Activated gamma-delta T cell (primary cell): ENCODE measurements at places on chromosomes 6 and 20.
A peak's percentile ranks its signal among the peaks of the same experiment; 100 is the strongest.

DNA sequence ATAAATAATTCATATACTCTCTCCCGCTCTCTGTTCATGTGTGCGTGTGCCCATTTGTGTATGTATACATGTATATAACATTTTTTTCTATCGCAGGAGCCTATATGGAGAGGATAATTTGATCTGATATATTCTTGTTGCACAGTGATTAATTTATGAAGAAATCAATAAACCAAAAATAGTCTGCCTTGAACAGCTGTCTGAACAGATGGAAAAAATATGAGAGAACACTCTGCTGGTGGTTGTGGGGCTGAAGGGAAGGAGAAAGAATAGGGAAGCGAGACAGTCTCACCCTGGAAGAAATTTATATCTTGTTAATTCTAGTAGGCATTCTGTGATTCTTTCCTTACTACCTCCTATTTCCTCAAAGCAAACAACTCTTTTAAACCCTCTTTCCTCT lies 96.6 kb upstream of the B3GAT2 start:
- DNase-seq = no peak

DNA sequence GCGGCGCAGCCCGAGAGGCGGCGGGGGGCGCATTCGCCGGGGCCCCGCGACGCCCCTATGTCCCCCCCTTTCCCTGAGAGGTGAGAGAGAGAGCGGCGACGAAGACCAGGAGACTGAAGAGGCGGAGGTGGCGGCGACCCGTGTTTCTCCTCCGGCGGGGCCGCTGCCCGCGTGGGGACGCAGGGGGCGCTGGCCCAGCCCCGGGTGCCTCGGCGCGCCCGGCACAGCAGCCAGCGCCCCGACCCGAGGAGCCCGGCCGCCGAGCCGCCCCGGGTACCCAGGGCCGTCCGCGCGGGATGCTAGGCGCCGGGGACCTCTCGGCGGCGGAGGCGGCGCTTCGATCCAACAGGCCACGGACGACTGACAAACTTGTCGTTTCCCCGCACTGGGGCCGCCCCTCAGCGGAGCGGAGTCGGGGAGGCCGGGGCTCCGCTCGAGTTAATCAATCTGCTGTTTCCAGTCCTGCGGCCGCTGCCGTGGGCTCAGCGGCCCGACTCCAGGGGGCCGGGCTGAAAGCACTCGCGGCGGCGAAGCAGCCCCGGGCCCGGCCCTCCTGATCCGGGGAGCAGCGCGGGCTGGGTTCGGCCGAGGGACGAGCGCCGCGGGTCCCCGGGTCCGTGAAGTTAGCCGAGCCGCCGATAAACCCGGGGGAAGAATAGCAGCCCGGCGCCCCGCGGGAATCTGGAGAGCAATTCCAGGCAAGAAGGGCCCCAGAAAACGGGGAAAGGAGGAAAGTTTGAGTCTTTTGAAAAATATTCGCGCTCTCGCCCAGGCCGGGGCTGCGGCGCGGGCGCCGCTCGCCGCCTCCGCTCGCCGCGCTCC lies 631 bp downstream of the MDGA1 start:
- peak; percentile 23 for DNase-seq

DNA sequence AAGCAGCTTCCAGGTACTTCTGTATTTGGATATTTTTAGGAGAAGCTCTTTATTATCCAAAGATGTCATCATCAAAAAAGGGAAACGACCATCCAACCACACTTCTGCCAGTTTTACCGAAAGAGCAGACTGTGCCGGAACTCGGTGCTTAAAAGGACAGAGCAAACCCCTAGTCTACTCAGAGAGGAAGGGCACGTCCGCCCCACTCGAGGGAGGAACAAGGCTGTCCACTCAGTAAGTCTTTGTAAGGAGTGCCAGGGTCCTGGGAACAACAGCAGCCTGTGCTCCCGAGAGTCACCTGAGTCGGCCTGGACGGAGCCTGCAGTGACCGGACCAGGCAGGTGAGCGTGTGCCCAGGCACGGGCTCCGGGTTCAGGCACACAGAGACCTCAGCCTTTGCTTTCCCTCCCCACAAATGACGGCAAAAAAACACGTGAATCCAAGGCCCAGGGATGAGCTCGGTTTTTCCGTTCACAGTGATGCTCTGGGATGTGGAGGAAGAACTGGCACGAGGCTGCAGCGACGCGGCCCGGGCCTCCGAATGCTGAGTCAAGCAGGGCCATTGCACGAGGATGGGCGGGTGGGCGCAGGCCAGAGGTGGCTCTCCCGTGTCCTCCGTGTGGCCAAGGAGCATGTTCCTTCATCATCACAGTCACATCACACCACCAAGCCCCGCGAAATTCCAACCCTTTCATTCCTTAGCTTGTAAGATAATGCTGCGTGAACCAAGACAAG lies 17.4 kb upstream of the SLCO4A1 start:
- DNase-seq = no peak

DNA sequence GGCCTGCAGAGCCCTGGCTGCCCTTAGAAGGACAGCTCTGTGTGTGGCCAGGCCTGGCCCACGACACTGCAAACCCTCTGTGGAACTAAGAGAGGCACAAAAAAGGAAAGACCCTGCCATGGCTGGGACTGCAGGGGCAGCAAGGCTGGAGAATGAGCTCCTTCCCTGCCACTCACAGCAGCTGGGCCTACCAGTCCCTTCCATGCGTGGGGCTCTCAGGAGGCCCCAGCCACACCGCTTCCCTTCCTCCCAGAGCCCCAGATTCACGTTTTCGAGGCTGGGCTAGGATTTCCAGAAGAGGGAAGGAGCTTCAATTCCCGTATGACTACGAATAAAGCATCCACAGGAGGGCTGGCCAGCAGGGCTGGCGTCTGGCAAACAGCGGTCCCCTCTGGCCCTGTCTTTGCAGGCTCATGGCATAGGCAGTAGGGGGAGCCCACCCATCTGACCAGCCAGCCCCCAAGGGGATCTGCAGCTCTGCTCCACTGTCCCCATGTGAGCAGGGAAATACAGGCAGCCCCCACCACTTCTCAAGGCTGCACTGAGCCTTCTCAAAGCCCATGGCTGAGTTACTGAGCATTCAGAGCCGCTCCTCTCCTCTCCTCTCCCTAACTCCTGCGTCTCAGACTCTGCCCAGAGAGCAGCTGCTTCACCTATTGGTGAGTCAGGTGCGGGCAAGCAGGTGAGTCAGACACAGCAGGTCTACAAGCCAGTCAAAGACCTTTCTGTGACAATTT lies 53.1 kb downstream of the NINL start:
- DNase-seq = no peak

- DNase-seq = no peak
Observed at GRCh38 chr6:137423451-137424168, 70.6 kb downstream of the OLIG3 start.

DNA sequence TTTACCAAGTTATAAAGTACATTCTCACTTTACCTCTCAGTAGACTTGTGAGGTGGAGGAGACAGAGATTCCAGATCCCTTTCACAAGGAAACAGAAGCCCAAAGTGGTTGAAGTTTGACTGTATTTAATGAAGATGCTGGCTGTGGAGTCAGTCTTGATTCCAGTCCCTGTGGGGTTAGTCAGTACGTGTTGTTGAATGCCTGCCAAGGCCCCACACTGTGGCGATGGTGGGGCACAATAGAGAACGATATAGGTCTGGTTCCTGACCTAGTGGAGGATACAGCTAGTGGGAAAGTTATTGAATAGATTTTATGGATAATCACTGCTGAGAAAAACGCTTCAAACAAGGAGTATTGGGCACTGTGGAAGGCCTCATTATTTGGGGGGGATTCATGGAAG lies 71.4 kb downstream of the LRRC1 start:
- DNase-seq = no peak

GRCh38 chr20:12090920-12091319 lies 173.2 kb downstream of the BTBD3 start:
- no peak for DNase-seq

- no peak for DNase-seq
Observed at GRCh38 chr20:20362774-20363433, 5.0 kb upstream of the INSM1 start.

- DNase-seq = no peak
Observed at GRCh38 chr6:158919865-158920264, 80.1 kb downstream of the RSPH3 start.

GRCh38 chr6:100472674-100473073 lies 8.0 kb upstream of the SIM1 start:
- DNase-seq = no peak

DNA sequence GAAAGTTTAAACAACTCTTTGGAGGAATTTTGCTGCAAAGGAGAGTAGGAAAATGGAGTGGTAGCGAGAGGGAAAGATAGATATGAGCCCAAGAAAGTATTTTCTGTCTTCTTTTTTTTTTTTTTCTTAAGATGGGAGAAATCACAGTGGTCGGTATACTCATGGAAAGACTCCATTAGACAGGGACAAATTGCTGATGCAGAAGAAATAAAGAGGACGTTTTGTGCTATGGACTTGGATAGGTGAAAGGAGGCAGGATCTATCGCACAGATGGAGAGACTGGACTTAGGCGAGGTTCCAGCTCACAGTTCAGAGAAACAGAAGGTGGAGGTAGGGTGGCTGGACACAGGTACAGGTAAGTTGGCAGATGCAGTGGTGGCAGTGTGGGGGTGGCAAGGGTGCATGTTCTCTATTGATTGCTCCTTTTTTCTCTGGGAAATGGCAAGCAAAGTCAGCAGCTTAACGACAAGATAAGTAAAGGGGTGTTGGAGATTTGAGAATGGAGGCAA lies 44.2 kb upstream of the ARMC2 start:
- DNase-seq = no peak

DNA sequence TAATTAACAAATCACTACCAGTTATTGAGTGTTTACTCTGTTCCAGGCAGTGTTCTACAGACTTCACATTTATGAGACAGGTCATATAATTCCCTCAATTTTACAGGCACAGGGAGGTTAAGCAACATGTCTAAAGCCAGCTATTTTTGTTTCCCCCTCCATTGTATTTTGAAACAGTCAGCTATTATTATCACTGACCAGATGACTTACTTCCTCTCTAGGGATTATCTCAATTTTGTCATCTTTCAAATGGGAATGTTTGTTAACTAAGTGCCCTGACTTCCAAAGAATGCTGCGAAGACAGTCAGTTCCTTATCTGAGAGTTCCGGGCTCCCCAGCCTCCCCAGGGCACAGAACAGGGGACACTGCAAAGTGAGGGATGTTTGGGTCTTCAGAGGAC lies 5.6 kb upstream of the CNPY3 start:
- no peak for DNase-seq

- no peak for DNase-seq
Observed at GRCh38 chr6:14545496-14545895, 427.9 kb downstream of the CD83 start.

- DNase-seq = no peak
Observed at GRCh38 chr6:96631248-96631647, 68.3 kb downstream of the FHL5 start.

DNA sequence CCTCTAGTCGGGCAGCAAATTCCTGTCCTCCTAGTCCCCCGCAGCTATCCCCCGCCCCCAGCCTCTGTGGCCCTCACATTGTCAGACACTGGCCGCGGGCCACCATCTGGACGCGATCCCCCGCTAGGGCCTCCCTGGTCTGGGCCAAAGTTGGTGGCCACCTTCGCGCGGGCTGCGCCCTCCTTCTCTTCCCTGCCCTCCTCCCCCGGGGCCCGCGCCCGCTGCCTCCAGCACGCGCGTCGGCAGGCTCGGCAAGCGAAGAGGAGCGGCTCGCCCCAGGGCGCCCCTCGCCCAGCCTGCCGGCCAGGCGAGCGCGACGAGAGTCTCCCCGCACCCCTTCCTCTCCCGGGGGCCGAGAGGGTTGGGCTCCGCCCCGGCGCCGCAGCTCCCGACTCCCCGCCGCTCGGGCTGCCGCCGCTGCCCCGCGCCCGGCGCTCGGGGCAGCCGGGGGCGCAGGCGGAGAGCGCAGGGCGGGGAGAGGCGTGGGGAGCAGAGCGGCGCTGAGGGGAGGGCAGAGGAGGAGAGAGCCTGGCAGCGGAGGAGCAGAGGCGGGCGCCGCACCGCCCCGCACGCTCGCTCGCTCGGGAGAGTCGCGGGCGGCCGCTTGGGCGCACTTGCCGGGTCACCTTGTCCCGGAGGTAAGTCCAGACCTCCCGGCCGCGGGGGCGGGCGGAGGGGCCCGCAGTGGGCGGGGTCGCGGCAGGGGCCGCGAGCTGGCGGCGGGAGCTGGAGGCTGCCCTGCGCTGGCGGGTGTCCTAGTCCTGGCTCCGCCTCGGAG lies at the start of gene SYNDIG1:
SYNDIG1 (plus strand) TSS at position 514 of the 778 bp plus-strand sequence. CDS start 73,469 bp downstream, outside the sequence.
- no peak for DNase-seq

DNA sequence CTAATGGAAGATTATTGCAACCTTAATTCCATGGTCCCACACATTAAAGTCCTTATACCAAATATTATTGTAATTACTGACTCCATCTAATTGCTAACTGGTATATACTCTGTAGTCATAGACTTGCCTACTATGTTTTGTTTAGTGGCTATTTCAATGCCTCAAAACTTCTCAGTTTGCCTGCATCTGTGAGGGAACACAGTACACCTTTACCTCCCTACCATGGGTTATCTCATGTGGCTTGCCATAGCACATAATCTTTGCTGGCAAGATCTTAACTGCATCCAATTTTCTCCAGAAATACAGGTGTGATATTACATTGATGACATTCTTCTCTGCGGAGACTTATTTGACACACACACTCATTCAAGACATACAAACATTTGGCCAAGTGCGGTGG lies 107.1 kb upstream of the ZNF184 start:
- no peak for DNase-seq

DNA sequence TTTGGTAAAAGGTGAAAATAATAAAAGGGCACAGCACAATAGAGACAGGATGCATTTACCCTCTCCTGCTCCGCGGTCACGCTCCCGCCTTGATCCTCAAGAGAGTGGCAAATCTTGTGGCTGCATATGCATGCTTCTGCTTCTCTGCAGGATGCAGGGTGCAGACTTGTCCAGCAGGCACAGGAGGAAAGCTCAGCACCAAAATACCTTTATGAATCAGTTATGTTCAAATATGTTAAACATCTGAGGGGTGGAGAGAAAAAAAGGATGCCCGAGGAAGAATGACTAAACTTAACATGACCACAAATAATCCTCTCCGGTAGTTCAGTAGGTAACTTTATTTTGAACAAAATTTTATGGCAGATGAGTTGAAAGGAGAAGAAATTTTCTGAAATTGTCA lies 366.1 kb upstream of the SOX4 start:
- no peak for DNase-seq

- DNase-seq = no peak
Observed at GRCh38 chr20:60804918-60805630, 447.0 kb upstream of the CDH4 start.

- no peak for DNase-seq
Observed at GRCh38 chr6:146856296-146856695, 257.5 kb downstream of the ADGB start.

- no peak for DNase-seq
Observed at GRCh38 chr20:3312940-3313682, 74.1 kb upstream of the SLC4A11 start.

DNA sequence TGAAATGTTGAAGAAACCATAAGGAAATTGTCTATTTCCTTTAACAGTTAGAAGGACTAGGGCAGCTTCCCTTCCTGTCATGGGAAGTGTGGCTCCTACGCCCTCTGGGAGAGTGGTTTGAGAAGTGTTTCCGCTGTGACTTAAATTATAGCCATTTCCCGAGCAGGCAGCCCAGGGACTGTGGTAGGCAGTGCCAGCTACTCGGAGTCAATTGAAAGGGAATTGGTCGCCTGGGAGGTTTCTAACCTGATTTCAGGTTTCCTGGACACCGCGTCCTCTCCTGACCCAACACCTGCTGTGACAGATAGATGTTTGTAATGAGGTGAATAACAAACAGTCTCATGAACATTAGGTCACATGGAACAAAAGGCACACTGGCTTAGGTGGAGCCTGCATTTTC lies 256.1 kb upstream of the PLCB4 start:
- no peak for DNase-seq

GRCh38 chr20:50192364-50193198 lies 2.0 kb downstream of the CEBPB start:
- peak; percentile 50 for DNase-seq
